ENCODE measurements at places on chromosomes 1 and 21.

GRCh38 chr1:151935154-151935553 is 25.8 kb upstream of the THEM4 start:
- no peak for DNase-seq

GRCh38 chr21:36796070-36796469 is 97.2 kb downstream of the SIM2 start:
- no peak for DNase-seq

- DNase-seq = no peak
Observed at GRCh38 chr21:45938453-45938755, 43.2 kb upstream of the COL6A1 start.

- DNase-seq = no peak
Observed at GRCh38 chr21:41706678-41707077, 60.2 kb downstream of the RIPK4 start.

GRCh38 chr1:60170709-60171108 is 97.1 kb upstream of the C1orf87 start:
- DNase-seq = no peak

GRCh38 chr1:7257225-7257624 is 472.0 kb downstream of the CAMTA1 start:
- DNase-seq = no peak

DNA sequence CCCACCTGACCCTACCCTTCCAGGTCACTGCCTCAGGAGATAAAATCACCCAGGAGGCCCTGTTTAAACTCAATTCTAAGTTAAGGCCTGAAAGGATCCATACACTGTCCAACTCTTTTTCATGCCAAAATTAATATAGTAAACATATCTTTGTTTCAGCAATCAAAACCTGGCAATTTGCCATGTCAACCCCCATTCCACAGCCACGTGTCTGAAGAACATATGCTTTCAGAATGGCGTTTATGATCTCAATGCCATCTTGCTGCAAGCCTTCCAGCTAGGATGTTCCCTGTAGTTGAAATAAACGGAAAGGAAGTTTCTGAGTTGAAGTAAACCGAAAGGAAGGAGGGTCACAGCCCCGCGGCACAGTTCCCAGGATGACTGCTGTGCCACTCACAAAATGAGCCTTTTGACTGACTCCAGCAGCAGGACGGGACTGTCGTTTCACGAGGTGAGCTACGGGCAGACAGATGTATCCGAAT is 472.0 kb downstream of the SMYD3 start:
- DNase-seq = no peak

GRCh38 chr21:34307991-34308532 is 55.7 kb upstream of the KCNE2 start:
- DNase-seq = no peak

GRCh38 chr1:76336931-76337371 is 262.4 kb downstream of the ST6GALNAC3 start:
- DNase-seq = no peak

- peak; percentile 26 for DNase-seq
Observed at GRCh38 chr1:46246548-46247435, 771 bp upstream of the RAD54L start.

- no peak for DNase-seq
Observed at GRCh38 chr1:218080863-218081262, 204.2 kb upstream of the RRP15 start.

GRCh38 chr1:229230140-229230892 is 40.6 kb upstream of the RAB4A start:
- DNase-seq = no peak

- no peak for DNase-seq
Observed at GRCh38 chr1:204600968-204601367, 84.6 kb downstream of the LRRN2 start.

- no peak for DNase-seq
Observed at GRCh38 chr21:31211836-31212235, 132.2 kb downstream of the TIAM1 start.

GRCh38 chr1:56758135-56758534 is 61.1 kb downstream of the FYB2 start:
- no peak for DNase-seq

DNA sequence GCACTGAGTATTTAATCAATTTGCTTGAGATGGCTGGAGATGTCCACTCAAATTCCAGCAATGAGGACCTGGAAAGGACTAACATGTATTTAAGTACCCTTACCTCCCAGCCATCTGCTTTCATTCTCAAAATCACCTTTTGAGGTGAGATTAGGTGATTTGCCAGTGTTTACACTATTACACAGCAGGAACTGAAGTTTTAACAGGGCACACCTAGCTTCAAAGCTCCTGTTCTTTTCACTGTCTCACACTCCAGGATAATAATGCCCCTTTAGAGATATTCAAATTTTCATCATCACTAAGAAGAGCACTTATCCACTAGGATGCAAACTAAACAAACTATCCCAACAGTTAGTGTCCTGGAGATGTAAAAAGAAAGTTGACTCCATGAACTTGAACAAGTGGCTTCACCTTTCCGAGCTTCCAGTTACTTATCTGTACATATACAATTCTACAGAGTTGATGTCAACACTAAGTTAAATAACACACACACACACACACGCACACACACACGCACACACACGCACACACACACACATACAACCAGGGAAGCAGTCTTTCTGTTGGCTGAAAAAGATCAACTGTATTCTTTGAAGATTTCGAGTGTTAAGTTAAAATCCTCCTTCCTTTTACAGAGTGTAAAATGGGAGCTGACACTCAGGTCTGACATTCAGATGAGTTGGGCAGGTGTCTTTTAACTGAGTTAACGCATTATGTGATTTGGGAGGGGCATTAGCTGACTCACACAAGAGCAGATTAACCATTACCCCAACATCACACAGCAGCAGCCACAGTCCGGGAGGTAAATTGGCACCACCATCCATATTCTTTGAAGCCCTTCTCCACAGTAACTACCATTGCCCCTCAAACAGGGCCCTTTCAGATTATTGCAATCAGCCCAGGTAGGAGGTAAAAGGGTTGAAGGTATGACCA is 15.5 kb upstream of the JAK1 start:
- DNase-seq = no peak

- no peak for DNase-seq
Observed at GRCh38 chr1:112704391-112704933, 2.5 kb downstream of the RHOC start.

GRCh38 chr1:67214420-67215174 is 48.3 kb downstream of the IL23R start:
- DNase-seq = no peak

DNA sequence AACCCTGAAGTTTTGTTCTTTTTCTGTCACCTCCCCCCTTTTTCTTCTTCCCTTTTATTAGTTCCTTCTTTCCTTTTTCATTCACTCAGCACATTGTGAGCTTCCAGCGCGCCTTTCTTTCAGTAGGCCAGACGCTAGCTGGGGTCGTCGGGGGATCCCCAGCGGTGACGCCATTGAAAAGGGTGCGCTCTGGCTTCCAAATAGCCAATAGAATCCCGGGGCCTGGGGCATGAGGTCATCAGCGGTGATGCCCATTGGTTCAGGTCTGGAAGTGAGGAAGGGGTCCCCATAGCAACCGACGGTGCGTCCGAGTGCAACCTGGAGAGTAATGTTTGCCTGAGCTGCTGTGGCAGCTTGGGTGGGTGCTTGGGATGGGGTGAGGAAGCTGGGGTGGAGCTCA is 6.9 kb upstream of the EFNA3 start:
- no peak for DNase-seq

GRCh38 chr1:61782771-61783170 is 40.5 kb downstream of the PATJ start:
- no peak for DNase-seq

DNA sequence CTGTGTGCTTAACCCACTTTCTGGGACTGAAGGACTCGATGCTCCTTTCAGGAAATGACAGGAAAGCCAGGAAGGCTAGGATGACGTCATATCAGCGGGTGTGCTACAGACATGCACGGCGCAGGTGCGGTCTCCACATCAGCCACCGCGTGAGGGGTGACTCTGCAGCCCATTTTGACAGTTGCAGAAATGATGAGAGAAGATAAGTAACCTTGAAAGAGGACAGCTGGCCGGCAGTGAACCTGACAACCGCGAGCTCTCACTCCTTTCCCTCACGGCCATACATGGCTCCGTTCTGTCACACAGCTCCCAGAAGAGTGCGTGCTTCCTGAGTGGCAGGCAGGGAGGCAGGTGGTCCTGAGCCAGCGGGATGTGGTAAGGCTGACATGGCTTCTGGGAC is 1.7 kb upstream of the KRTAP10-5 start:
- DNase-seq = no peak
